ENCODE measurements at places on chromosomes 4 and X. TPM values are rescaled to one million over a fixed set of nuclear protein-coding genes. Genes with fewer than 3 reads are reported as not detected.
A peak's percentile ranks its signal among the peaks of the same experiment; 100 is the strongest.

DNA sequence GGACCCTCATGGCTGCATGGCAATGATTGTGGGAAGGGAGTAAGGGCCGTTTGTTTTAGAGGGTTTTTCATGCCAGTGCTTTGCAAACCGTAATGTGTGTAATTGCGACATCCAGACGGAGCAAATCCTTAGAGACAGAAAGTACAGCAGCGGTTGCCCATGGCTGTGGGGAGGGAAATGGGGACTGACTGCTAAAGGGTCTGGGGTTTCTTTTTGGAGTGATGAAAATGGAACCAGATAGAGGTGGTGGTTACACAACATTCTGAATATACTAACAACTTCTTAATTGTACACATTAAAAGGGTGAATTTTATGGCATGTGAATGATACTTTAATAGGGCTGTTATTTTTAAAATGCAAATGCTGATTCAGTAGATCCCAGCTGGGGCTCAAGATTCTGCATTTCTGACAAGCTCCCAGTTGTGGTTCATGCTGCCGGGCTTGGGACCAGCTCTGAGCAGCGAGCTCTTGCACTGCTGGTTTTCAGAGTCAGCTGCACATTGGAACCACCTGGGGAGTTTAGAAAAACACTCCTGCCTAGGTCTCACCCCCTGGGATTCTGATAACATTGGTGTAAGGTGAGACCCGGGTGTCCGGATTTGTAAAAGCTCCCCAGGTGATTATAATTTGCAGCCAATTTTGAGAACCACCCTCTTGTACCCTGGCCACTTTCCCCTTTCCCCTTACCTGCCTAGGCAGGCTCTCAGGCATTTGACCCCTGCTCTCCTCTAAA, 47.7 kb downstream of the PRPS1 start:
- DNase-seq, result no peak

GRCh38 chrX:119481323-119481801, 13.1 kb downstream of the SLC25A5 start:
- peak; percentile 30 for DNase-seq

GRCh38 chrX:44871931-44872820, 812 bp upstream of the KDM6A start:
- no peak for DNase-seq

Gene ELOVL6
- 43.1 TPM for total RNA-seq

GRCh38 chrX:24245202-24245601, 68.7 kb downstream of the SUPT20HL2 start:
- no peak for DNase-seq

Gene PASD1
- not detected for total RNA-seq

- DNase-seq, result no peak
Observed at GRCh38 chr4:11120435-11120834, 308.3 kb downstream of the HS3ST1 start.

Gene CYTL1
- total RNA-seq, result 10.7 TPM

DNA sequence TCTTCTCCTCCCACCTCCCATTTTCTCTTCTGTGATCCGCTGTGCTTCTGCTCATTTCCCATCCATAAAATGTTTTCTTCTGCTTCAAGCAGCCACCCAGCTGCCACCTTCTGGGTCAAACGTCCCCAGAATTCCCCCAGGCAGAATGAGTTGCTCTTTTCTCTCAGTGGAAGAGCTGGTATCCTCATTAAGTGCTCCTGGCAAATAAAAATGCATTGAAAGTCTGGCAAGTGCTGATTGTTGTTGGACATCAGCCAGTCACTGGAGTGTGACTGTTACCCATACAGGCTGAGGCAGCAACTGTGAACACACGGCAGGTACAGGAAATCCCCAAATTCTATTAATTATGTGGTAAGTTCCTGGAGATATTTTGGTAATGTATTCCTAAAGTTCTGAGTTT, 52.6 kb downstream of the LIMCH1 start:
- no peak for DNase-seq

DNA sequence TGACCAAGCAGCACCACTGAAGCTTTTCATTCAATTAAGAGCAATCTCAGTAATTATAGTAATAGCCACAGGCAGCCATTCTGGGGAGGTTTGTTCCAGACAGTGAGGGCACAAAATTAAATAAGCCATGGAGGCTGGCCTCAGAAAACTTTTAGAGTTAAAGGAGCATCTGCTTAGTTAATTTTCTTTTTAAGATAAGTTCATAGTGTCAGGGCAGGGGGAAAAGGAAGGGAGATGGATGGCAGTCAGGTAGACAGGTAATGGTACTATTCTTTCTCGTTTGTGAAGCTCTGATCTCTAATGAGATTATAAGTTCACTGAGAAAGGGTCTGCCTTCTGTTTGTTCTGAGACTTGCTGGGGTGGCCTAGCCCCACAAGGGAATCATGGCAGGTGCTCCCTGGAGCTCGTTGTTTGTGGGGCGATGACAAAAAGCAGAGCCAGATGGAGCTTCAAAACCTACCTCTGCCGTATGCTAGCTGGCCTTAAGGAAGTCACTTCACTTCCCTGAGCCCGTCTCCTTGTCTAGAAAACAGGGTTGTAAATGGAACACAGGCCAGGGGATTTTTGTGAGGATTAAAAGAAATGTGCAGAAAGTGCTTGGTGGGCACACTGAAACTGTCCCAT, 44.6 kb upstream of the FGFBP2 start:
- DNase-seq, result no peak

DNA sequence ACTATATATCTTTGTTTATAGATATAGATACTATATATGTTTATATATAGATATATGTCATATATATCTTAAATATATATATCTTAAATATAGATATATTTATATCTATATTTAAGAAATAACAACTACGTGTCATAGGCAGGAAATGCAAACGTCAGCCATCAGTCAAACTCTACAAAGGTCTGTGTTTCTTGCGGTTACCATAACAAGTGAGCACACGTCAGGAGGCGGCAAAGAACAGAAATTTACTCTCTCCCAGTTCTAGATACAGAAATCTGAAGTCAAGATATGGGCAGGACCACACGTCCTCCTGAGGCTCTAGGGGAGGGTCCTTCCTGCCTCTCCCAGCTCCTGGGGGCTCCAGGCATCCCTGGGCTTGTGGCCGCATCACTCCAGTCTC, 6.5 kb downstream of the PLCXD1 start:
- DNase-seq, result no peak

DNA sequence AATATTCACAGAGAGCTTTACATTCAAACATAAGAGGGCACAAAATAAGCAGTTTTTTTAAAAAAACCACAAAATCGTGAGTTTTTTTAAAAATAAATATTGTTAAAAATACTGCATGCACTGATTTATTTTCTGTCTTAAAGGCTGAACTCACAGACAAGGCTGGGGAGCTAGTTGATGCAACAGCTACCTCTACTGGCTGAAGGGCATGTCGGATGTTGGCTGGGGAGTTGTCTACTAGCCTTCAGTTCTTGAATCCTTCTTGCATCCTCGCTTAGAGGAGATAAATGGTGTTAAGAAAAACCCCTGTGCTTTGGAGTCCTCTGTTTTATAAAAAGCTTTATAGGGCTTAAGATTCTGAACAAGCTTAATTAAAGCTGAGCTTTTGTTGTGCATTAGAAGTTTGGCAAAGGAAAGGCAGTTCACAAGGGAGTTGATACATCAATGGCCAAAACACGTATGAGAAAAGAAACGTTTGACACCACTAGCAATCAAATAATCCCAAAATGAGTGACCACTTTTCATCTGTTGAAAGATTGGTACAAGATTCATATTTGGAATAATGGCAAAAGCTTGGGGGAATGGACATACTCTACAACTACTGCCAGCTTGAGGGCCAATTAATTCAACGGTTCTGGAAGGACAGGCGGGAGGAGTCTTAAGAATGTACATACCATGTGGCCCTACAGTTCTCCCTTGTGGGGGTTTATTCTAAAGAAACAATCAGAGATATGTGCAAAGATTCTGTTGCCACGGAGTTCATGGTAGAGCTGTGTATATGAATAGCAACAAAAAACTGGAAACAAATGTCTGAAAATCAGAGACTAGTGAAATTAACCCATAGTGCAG, 94.7 kb downstream of the SEL1L3 start:
- DNase-seq, result peak; percentile 61

DNA sequence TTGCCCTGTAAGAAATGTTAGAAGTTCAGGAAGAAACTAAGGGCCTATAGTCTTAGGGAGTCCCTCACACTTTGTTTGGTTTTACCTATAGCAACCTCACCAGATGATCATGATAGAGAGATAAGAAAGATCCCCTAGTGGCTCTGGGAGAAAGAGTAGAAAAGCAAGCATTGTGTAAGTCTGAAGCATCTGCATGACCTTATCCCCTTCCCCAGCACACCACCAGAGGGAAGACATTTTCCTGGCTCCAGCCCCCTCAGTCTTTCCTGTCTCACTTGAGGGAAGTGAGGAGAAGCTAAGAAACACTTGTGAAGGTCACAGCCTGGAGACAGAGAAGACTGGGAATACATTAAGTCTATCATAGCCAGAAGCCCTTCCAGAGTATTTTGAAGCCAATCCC, 154.0 kb downstream of the EVC2 start:
- DNase-seq, result no peak

Gene NXF2B
- not detected for total RNA-seq

- no peak for DNase-seq
Observed at GRCh38 chr4:150164956-150165629, 86.8 kb downstream of the DCLK2 start.

DNA sequence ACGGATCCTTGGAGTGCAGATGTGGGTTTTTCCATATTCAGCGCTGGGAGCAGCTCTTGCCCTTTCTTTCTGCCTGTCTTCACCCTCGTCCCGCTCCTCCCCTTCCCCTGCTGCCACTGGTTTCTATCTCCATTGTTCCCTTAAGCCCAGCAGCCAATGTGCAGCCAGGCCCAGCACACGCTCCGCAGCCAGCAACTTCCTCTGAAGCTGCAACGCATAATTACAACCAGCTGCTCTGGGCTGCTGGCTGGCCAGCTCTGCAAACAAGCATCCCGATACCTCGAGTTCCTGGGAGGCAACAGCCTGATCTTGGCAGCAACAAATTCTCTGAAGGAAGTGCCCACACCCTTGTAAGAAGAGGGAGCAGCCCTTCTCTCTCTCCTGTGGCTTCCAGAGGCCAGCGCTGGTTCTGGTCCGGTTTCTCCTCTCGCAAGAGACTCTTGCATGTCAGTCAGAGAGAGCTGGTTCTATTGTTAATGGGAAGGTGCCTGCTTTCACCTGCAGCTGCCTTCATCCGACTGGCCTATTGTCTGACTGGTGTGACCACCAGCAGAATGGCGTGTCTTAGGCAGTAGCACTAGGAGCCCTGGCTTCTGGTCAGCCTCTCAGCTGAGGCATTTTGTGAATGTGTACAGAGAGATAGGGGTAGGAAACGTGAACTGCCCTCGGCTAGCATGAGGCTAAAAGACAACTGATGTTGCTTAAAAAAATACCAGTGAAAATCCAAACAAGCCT, 83.8 kb upstream of the MAML3 start:
- DNase-seq, result peak; percentile 71

DNA sequence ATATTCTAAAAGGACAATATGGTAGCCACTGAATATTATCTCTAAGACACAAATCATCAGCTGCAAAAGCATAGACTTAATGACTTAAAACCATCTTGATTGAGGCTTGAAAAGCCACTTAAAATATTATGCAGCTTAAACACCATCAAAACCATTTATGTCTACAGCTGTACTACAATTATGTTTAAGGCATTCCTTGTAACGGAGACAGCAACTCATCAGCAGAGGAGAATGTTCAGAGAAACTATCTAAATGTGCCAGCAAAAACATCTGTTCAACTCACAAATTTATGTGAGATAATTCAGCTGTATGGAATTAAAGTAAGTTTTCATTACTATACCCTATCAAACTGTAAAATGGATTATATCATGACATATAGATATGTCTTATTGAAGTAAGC, 147.9 kb upstream of the CTSO start:
- no peak for DNase-seq

DNA sequence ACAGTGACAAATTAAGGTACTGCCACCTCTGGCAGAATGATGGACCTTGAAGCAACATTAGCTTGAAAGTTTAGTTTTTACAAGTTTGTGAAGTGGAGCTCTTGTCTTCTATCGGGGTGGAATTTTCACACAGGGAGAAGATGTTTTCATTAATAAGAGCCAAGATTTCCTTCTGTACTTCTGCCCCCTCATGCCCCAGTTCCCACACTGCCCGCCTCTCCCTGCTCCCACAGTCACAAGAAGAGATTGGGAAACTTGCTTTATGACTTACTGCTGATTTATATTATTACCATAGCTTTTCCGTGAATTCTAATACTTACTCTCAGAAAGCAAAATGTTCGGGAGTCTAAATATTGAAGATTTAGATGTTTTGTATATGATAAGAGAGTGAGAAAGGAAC, 539.8 kb upstream of the ARX start:
- no peak for DNase-seq

Gene NALF2
- 1.8 TPM for total RNA-seq

DNA sequence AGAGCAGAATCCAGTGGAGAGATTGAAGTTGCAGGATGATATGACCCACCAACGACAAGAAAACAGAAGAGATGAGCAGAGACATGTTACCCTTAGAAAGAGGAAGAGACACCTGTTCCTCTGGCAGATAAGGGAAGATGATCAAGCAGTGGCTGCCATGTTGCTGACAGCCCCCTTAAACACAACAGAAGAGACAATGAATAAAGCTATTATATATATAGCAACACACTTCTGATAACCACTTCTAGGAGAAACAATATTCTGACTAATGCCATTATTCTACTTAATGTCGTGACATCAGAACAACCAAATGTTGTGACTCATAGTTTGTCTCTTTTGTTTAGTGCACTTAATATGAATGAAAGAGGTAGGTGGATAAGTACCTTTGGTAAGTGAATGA, 44.9 kb downstream of the SH3RF1 start:
- DNase-seq, result no peak

DNA sequence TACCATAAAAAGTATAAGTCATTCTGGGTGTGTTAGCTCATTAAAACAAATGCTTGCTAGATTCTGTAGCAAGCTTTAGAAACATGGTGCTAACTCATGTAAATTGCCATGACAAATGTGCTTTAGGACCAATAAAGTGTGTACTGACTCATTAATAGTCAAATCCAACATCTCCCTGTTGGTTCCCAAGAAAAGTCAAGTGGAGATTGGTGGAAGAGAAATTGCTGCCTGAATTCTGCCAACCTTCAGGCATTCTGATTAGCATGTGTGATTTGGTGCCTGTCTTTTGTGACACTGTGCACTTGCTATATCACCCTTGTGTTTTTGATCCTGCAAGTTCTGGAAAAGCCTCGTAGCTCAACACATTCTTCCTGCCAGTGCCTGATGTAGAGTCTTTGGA, 503.8 kb upstream of the BOD1L1 start:
- no peak for DNase-seq

DNA sequence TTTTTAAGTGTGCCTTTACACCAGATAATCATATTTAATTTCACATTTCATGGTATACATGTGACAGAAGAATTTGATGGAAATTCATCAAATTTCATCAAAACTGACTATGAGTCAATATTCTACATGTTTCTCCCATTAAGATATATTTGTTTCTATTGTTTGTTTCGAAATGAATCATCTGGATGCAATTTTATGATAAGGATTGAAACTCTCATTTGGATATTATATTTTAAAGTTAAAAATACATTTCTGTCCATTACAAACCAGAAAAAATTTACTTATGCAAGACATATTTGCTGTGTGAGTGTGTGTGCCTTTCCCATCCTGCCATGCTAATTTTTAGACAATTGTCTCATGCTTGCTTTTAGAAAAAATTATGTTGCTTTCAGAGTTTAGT, 52.2 kb downstream of the SULT1B1 start:
- DNase-seq, result no peak
